Mesendoderm (in vitro differentiated cells): ENCODE measurements at places on chromosomes 1 and 21.

- no peaks in the 10 kb centered on the region for H3K27me3 ChIP-seq
- H3K27ac ChIP-seq = no peak overlapping the region
Observed at GRCh38 chr1:196481616-196482015, 126.6 kb downstream of the KCNT2 start.

DNA sequence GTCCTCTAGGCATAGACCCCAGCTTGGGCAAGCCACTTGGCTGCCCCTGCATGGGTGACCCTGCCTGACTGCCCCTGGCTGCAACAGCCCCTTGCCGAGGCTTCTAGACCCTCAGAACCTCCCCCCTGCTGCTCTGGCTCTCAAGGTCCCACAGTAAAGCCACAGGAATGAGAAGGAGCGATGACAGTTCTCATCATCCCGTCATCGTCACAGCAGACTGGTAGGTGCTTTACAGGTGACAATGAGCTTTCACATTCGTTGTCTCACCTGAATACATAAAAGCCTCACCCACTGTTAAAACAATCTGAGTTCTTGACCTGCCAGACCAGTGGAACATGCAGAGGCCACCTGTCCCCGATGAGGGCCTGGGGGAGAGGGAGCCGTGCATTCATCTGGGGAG, 36.0 kb upstream of the GPR157 start:
- peaks cover 3% of the 10 kb centered on the region for H3K4me1 ChIP-seq
- H3K4me3 ChIP-seq = no peak overlapping the region
- no peaks in the 10 kb centered on the region for H3K36me3 ChIP-seq
- H3K27me3 ChIP-seq = no peaks in the 10 kb centered on the region
- DNase-seq = no peak

DNA sequence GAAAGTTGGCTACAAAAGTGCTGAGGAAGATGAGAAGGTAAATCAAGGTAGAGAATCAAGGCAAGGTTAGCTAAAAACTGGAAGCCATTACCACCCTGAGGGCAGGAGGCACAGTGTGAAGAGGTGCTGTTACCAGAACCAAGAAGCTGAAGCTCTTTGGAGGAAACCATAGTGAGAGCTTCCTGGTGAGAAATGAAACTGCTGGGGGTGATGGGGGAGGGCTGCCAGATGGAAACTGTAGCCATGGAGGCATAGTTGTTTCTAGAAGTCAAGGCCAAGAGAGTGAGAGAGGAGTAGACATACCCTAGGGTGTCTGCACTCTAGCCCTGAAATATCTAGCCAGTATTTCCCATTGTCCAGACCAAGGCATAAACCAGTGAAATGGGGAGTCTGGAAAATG, 28.7 kb downstream of the IFI44 start:
- H3K4me3 ChIP-seq = no peak overlapping the region
- no peak for DNase-seq
- H3K4me1 ChIP-seq = no peaks in the 10 kb centered on the region
- no peak overlapping the region for H3K27ac ChIP-seq
- H3K36me3 ChIP-seq = no peaks in the 10 kb centered on the region

GRCh38 chr1:1114431-1114830, 1.5 kb downstream of the C1orf159 start:
- no peak overlapping the region for H3K27ac ChIP-seq
- DNase-seq = no peak
- H3K27me3 ChIP-seq = no peaks in the 10 kb centered on the region

GRCh38 chr1:103266036-103266435, 157.7 kb upstream of the COL11A1 start:
- no peaks in the 10 kb centered on the region for H3K4me1 ChIP-seq
- H3K27ac ChIP-seq = no peak overlapping the region
- no peak overlapping the region for H3K4me3 ChIP-seq
- H3K36me3 ChIP-seq = no peaks in the 10 kb centered on the region
- H3K27me3 ChIP-seq = no peaks in the 10 kb centered on the region

- H3K27me3 ChIP-seq = no peaks in the 10 kb centered on the region
- no peak overlapping the region for H3K27ac ChIP-seq
- no peaks in the 10 kb centered on the region for H3K36me3 ChIP-seq
- H3K4me1 ChIP-seq = no peaks in the 10 kb centered on the region
- DNase-seq = no peak
- H3K4me3 ChIP-seq = no peak overlapping the region
Observed at GRCh38 chr1:15220825-15221431, 26.1 kb upstream of the FHAD1 start.

DNA sequence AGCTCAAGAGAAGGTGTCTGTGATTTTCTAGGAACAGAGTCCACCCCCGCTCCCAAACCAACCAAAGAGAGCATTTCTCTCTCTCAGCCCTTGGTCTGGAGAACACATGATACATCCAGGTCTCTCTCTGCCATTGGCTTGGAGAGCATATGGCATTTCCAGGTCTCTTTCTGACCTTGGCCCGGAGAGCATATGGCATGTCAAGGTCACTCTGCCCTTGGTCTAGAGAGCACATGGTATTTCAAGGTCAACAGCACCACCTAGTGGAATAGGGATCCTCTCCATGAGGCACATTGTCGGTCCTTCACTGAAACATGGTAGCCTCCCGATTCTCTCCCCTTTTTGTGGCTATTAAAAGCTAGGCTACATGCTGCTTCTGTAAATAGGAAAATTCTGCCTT, 437.7 kb upstream of the OLFM3 start:
- H3K27ac ChIP-seq = no peak overlapping the region
- no peak overlapping the region for H3K4me3 ChIP-seq
- DNase-seq = peak; percentile 69
- no peaks in the 10 kb centered on the region for H3K27me3 ChIP-seq
- H3K36me3 ChIP-seq = no peaks in the 10 kb centered on the region

- DNase-seq = no peak
- no peaks in the 10 kb centered on the region for H3K27me3 ChIP-seq
- H3K4me3 ChIP-seq = no peak overlapping the region
Observed at GRCh38 chr1:85134583-85135391, 66.0 kb downstream of the SYDE2 start.

- H3K27ac ChIP-seq = no peak overlapping the region
- no peaks in the 10 kb centered on the region for H3K27me3 ChIP-seq
- no peaks in the 10 kb centered on the region for H3K4me1 ChIP-seq
- no peak overlapping the region for H3K4me3 ChIP-seq
- DNase-seq = peak; percentile 52
- H3K36me3 ChIP-seq = no peaks in the 10 kb centered on the region
Observed at GRCh38 chr1:152141971-152142584, 16.9 kb downstream of the RPTN start.

- H3K36me3 ChIP-seq = no peaks in the 10 kb centered on the region
- no peaks in the 10 kb centered on the region for H3K4me1 ChIP-seq
- no peak overlapping the region for H3K4me3 ChIP-seq
- DNase-seq = no peak
- H3K27ac ChIP-seq = no peak overlapping the region
Observed at GRCh38 chr1:233189526-233189925, 106.0 kb downstream of the PCNX2 start.

DNA sequence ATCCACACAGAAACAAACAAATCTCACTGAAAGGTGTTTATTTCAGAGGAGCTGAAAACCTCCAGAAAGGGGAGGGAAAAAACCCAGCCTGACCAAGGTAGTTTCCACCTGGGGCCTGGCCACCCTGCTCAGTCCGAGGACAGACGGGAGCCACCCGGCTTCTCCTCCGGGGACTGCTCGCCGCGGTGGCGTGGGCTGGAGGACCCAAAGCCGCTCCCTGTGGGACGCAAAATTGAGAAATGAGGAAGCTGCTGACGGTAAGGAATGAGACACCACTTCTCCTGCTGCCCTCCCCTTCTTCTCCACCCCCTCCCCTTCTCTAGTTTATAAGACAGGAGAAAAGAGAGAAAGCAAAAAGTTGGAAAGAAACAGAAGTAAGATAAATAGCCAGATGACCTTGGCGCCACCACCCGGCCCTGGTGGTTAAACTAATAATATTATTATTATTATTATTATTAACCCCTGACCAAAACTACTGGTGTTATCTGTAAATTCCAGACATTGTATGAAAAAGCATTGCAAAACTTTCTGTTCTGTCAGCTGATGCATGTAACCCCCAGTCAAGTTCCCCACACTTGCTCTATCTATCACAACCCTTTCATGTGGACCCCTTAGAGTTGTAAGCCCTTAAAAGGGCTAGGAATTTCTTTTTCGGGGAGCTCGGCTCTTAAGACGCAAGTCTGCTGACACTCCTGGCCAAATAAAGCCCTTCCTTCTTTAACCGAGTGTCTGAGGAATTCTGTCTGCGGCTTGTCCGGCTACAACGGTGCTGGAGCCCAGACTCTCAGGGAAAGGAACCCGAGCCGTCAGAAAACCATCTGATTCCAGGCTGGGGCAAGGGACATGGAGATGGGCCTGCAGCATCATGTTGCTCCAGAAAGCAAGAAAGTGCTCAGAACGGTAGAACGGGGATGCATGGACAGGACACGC, 12.5 kb downstream of the ITGB2 start:
- DNase-seq = no peak
- H3K36me3 ChIP-seq = no peaks in the 10 kb centered on the region
- H3K4me1 ChIP-seq = no peaks in the 10 kb centered on the region

DNA sequence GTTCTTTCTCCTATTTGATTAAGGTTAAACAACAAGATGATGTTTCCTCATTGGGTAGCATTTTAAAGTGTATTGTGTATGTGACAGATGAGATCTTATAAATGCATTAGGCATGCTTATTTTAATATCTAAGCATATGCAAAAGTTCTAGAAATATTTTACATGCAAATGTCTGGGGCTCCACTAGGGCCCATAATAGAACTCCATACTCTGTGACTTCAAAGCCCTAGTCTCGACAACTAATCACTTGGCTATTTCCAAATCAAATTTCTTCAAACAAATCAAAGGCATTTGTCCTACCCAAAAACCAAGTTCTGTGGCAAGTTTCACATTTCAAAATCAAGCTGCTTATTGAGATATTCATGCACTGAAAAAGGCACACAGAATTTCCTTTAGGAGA, 385.6 kb upstream of the ST6GALNAC5 start:
- no peaks in the 10 kb centered on the region for H3K36me3 ChIP-seq
- H3K4me1 ChIP-seq = no peaks in the 10 kb centered on the region

DNA sequence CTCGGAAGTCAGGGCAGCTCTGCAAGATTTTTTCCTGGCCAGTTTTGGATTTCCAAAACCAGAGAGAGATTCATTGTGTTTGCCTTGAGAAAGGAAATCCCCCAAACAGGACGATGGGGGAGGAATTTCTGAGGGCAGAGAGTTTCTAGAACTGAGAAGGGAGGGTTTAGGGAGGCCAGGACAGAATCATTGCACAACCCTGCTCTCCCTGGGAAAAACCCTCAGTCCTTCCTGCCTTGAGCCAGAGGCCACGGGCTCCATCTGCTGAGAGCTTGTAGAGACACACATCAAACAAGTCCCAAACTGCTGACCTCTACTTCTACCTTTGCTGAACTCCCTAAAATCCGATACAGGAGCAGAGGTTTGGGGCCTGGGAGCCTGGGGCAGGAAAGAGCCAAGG, 99.7 kb downstream of the NMNAT2 start:
- no peak overlapping the region for H3K4me3 ChIP-seq
- H3K27ac ChIP-seq = no peak overlapping the region
- no peaks in the 10 kb centered on the region for H3K27me3 ChIP-seq
- H3K4me1 ChIP-seq = no peaks in the 10 kb centered on the region

- H3K4me1 ChIP-seq = no peaks in the 10 kb centered on the region
- DNase-seq = no peak
- H3K27me3 ChIP-seq = no peaks in the 10 kb centered on the region
- no peaks in the 10 kb centered on the region for H3K36me3 ChIP-seq
Observed at GRCh38 chr1:222114536-222115156, 372.8 kb upstream of the DUSP10 start.

GRCh38 chr1:218514689-218515088, 169.6 kb downstream of the TGFB2 start:
- DNase-seq = no peak
- no peaks in the 10 kb centered on the region for H3K4me1 ChIP-seq

GRCh38 chr1:174769961-174770549, 229.7 kb upstream of the CACYBP start:
- H3K27me3 ChIP-seq = no peaks in the 10 kb centered on the region
- no peak overlapping the region for H3K4me3 ChIP-seq
- no peak overlapping the region for H3K27ac ChIP-seq
- H3K36me3 ChIP-seq = no peaks in the 10 kb centered on the region
- DNase-seq = peak; percentile 70
- H3K4me1 ChIP-seq = peaks cover 2% of the 10 kb centered on the region
